Suppressor macrophage treated with lipopolysaccharide for 1 hour (primary cell): ENCODE measurements at places on chromosomes 3 and 15.

- DNase-seq = peak; percentile 42
Observed at GRCh38 chr15:78177447-78177873, 28.3 kb downstream of the IDH3A start.

- DNase-seq = peak; percentile 58
Observed at GRCh38 chr3:188417766-188418165, 263.8 kb downstream of the LPP start.

- DNase-seq = no peak
Observed at GRCh38 chr3:32450426-32450825, 52.2 kb downstream of the CMTM6 start.

GRCh38 chr15:52783929-52784798 lies 6.0 kb downstream of the ONECUT1 start:
- peak; percentile 33 for DNase-seq

- DNase-seq = no peak
Observed at GRCh38 chr3:185270262-185270955, 16.6 kb upstream of the EHHADH start.

DNA sequence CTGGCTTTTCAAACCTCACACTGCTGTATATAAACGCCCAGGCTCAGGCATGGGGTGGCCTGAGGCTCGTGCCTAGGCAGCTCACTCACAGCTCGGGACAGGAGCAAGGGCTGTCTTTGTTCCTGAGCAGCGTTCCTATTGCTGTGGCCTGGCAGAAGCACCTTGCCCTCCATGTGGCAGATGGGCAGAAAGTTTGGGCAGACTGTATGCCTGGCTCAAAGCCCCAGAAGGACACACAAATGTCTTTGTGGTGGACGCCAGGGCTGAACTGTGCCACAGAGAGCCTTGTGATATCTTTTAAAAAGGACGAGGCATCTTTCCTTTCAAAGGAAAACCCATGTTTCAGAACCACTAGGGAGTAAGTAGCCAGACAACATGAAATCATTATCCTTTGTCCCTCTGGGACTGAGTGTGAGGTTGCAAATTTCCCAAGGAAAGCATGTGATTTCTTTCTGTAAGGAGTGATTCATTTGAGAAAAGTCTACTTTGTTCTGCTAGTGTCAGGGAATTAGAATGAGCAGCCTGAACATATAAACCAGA lies 29.3 kb upstream of the UBE2E1 start:
- peak; percentile 73 for DNase-seq

- no peak for DNase-seq
Observed at GRCh38 chr3:156397534-156397933, 157.4 kb downstream of the SSR3 start.

DNA sequence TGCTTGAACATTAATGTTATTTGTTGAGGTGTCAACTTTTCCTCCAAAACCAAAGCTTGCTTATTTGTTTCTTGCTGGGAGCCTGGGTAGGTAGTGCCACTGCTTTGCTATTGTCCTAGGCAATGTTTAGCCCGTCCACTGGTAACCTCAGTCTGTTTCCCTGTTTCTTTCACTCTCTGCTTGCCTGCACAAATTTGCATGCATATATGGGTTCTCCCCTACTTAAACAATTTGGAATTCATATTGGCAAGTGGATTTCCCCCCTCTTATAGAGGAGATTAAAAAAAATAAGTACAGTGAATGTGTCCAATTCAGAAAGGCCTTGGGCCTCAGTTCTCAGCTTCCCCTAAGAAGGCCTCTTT lies 45.0 kb upstream of the BOC start:
- DNase-seq = no peak

- DNase-seq = no peak
Observed at GRCh38 chr3:126677862-126678503, 23.1 kb upstream of the TXNRD3 start.

DNA sequence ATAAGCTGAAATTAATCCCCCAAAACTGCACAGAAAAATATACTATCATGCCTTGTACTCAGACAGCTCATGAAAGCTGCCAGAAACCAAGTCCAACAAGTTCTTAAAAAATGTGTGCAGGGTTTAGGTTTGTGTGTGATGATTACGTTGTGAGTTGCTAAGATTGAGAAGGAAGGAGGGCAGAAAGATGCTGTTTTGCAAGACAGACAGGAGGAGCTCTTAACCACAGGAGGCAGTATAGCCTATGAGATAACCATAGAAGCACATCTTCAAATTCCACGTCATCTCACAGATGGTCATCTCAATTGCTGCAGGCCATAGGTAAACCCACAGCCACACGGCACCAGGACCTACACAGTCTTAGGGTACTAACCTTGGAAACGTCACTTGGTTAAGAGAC lies 191.9 kb downstream of the STT3B start:
- peak; percentile 10 for DNase-seq

GRCh38 chr3:18223974-18224373 lies 201.2 kb downstream of the SATB1 start:
- DNase-seq = no peak
